ENCODE measurements at places on chromosomes 3 and 15.

GRCh38 chr3:10867384-10867783 is 51.4 kb downstream of the SLC6A11 start:
- DNase-seq: no peak

GRCh38 chr3:136381051-136381450 is 130.9 kb downstream of the PCCB start:
- DNase-seq: no peak

DNA sequence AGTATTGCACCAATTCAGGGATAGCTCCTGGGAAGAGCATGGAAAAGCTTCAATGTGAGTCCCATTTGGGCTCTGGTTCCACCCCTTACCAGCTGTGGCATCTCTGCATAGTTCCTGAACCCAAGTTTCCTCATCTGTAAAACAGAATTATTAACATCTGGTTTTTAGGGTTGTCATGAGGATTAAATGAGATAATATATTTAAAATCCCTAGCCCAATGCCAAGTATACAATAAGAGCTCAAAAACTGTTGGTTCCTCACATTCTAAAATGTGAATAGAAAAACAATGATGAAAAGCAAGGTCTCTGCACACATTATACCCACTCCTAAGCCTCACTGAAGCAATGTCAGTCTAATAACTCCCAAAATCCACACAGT is 237.3 kb upstream of the WNT5A start:
- no peak for DNase-seq

GRCh38 chr15:25608926-25609325 is 170.1 kb upstream of the UBE3A start:
- no peak for DNase-seq

DNA sequence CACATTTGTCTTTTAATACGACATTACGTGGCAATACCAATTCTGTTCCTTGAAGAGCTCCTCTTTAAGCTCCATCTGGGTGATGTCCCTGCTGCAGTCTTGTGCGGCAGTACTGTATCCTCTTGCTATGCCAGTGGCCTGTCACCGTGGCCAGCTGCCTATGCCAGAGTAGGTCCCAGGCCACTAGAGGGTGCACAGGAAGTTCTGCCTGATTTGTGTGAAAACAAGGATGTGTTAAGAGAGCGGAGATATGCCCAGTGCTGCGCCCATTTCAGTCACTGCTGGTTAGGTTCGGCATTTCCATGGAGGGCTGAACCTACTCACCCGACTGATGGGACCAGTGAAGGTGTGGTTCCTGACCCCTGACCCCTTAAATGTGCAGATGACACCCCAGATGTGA is 25.2 kb downstream of the NIPA1 start:
- no peak for DNase-seq

- no peak for DNase-seq
These were observed 766.8 kb downstream of the TBL1XR1 start for GRCh38 chr3:176430244-176431037.

GRCh38 chr3:20230954-20231353 is 44.9 kb upstream of the SGO1 start:
- no peak for DNase-seq

DNA sequence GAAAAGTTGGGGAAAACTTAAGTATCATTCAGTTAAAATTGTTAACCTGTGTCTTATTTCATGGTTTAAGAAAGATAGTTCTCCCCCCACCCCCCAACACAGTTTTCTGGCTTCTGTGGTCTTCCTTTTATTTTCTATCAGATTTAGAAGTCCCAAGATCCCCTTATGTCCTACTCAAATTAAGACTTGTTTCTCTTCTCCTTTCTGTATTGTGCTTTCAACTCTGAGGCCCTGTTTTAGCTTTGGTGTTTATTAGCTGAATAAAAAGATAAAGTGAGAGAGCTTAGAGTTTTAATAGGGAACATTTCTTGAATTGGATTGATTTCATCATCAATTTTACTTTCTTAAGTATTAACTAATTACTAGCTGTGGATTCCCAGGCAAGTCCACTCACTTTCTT is 62.6 kb downstream of the AKAP13 start:
- DNase-seq: no peak

DNA sequence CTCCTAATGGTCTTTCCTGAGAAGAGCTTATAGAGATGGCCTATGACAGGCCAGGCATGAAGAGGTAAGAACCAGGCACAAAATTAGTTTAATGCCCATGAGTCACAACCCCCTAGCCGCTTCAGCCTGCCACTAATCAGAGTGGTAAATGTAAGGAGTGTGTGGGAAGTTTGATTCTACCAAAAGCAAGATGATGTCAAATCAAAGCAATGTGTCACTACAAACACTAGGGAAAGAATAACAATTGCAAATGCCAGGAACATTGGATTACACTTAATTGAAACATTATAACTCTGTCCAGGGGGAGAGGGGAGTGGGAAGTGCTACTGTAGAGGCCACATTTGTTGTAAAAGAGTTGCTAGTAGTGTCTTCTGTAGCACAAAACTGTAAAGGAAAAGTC is 596.6 kb upstream of the AGTR1 start:
- DNase-seq: no peak

GRCh38 chr3:111675846-111676210 is 80.7 kb upstream of the ZBED2 start:
- DNase-seq: no peak

GRCh38 chr3:183802989-183803388 is 22.4 kb downstream of the MAP6D1 start:
- DNase-seq: no peak

DNA sequence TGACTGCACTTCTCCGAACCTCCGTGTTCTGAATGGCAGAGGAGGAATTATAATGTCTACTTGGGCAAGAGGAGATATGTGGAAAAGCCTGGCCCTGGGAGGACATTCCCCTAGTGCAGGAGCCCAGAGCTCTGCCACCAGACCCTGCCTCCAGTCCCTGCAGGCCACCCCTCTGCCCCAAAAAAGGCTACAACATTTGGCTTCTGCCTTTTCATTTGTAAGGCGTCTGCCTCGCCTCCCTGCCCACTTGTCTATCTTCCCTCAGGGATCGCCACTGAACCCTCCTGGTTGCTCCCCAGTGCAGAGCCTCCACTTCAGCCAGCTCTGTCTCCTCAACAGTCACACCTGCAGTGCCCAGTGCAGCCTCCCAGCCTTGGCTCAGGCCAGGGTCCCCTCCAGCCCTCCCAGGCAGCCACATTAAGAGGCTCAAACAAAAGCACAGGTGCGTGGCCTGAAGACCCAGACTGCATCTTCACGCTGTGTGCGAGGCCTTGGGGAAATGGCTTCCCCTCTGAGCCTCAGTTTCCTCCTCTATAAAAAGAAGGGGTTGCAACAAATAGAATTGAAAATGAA is 125.9 kb upstream of the SMAD3 start:
- no peak for DNase-seq

DNA sequence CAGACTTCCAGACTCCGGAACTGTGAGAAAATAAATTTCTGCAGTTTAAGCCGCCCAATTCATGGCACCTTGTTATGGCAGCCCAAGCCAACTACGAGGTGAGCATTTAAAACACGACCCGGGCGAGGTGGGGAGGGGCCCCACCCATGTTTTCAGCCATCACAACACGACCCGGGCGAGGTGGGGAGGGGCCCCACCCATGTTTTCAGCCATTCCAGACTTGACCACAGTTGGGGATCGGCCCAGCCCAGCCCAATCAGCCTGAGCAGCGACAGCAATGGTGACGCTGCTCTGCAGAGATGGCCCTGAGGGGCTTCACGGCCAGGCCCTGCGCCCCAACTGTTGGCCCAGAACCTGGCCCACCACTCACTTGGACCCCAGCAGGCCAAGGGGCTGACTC is 93.1 kb downstream of the ATP10A start:
- DNase-seq: no peak

- DNase-seq: no peak
These were observed 186.5 kb downstream of the ZNF385D start for GRCh38 chr3:21564531-21564930.

DNA sequence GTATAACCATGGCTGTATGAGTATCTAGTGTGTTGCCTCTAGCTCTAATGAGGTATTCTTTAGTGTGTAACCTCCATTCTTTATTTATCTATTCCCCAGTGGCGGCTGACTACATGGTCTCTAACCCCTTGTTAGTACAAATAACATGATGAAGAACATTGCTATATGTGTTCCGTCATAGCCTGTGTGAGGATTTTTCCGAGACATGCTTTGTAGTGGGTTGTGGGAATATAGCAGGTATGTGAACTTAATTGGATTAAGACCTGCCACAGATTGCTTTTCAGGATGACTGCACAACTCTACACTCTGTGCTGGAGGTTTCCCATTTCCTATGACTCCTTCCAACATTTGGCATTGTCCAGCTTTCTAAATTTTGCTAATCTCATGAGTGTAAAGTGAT is 563.4 kb downstream of the ROBO1 start:
- no peak for DNase-seq

DNA sequence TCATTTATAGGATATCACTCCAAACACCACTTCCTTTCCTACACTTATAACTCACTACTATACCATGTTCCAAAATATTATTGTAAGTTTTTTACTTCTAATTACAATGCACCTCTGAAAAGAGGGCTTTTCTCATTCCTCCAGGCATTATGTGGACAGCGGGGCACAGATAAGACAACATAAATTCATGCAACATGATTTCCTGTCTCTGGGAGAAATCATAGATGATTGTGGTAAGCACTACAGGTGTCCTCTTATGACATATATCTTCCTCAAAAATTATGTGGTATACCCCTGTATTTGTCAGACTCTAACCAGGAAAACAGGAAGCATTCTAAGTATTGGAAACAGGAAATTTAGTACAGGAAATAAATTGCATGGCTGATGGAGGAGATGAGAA is 45.7 kb upstream of the INO80 start:
- no peak for DNase-seq

DNA sequence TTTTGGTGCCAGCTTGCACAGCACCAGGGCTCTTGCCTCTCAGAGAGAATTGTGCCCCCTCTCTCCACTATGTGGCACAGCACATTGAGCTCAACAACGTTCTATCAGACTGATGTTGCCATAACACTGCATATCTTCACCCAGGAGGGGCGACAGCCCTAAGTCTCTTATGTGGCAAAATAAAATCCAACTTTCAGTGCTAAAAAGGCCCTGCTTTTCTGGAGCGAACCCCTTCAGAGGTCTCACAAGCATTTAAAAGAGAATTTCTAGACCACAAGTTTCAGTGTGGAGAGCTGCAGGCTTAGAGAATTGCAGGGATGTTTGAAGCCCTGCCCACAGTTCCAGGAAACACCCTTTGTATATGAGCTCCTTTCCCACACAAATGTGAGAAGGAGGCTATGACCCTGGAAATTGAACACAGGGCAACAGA is 85.5 kb downstream of the LIPC start:
- no peak for DNase-seq

DNA sequence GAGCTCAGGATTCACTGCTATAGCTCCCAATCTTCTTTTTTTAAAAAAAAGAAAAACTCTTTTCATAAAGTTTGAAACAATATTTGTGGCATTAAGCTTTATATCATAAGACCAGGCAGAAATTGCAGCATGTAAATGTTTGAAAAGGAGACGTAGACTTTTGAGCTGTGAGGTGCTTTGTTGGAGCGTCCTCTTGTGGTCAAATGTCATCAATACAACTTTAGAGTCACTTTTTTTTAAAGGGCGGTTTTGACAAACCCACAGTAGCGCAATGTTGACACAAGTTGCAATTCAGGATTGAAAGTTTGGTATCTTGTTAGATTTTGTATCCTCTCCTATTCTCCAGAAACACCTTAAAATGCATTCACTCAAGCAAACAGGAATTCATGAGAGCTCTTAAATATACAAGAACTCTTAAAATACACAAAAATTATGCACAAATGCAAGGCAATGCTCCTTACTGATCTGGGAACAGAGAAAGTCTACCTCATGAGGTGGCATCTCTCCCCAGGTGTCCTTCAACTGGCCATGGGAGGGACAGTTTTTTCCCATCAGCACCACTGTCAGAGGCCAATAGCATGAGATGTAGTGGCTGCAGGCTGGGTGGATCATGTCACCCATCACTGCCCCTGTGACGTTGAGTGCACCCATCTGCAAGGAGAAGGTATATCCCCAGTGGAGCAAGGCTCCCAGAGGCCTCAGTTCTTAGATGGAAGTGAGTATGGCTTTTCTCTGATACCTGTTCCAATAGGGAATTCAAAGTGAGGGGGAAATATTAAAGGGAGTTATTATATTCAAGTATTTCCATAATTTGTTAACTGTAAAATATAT is 70.7 kb downstream of the ANXA2 start:
- no peak for DNase-seq

DNA sequence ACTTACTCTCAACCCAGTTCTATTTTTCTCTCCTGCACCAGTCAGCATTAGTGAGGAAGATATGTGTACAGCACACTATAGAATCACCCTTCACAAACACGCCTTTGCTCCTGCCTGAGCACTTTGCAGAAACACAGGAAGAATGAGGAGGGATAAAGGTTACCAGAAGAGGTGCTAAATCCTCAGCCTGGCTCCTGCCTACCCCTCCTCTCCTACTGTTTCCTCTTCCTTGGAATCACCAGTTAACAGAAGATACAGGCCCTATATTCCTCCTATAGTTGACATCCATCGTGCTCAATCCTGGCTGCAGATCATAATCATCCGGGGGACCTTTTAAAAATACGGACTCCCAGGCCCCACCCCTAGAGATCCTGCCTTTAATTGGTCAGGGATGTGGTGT is 28.9 kb downstream of the PARP15 start:
- no peak for DNase-seq
